ENCODE measurements at places on chromosomes 16 and 17.

GRCh38 chr16:704552-705380 lies 835 bp downstream of the FBXL16 start:
- no peak for DNase-seq

DNA sequence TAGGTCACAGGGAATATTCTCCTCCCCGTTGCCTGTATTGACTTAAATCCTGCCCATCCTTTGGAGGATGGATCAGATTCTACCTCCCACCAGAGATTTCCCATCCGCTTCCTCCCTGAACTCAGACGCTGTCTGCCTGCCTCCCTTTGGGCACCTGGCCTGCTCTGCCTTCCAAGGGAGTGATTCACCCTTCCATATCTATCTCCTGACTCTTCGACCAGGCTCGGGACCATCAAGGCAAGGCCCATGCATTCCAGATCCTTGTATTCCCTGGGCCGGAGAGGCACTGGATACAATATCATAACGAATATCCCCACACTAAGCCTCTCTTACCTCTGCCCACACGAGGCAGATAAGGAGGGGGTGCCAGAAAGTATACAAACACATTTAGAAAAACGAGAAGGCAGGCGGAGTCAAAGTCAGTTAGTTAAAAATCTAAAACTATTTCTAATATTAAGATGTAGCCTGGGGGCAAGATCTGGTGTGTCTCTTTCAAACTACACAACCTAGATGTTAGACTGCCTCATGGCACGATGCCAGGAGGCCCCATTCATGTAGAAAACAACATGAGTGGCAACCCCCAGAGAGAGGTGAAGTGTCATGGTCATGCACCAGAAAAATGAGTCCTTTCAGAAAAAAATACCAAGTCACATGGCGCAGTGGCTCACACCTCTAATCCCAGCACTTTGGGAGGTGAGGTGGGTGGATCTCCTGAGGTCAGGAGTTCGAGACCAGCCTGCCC lies 9.2 kb downstream of the PMP22 start:
- DNase-seq, result no peak

DNA sequence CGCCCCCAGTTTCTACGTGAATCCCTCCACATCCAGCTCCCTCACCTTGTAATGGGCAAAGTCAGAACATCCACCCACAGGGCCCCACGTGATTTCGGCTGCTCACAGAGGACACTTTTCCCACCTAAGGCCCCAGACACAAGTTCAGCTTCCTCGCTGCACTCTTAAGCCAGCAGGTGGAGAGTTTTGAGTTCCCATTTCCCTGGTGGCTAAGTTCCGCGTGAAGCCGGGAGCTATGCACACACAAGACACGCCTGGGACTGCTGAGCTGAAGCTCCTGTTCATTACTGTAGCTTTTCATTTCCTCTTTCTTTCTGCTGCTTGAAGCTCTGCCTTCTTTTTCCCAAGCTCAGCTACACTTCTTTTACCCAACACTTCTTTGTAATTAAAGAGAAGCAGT lies 273.8 kb downstream of the NPIPA8 start:
- DNase-seq, result no peak

DNA sequence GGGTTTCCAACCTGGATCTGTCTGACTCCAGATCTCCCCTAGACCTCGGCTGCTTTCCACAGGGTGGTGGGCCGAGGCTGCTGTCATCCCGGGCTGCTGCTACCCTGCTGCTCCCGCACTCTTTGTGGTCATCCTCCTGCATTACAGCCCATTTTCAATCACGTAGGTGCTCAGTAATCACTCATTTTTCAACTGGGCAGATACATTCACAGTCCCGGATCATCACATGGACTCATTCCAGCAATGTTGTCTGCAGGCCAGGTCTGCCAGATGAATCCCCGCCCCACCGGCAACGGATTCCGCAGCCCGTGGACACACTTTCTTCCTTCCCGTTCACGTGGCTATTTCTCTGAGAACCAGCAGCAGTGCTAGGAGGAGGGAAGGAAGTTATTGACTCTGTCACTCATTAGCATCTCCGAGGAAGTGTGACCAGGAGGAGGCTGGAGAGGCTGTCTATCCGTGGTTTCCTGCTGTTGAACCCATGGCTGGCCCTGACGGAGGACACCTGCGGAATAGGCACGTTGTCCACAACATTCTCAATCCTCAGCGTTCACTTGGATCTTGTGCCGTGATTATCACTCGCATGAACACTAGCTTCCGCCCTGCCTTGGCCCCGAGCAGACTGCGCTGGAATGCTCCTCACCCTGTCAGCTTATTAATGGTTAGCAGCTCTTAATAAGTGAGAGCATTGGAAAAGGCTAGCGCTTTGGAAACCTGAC lies 14.7 kb upstream of the ZCCHC14 start:
- no peak for DNase-seq

DNA sequence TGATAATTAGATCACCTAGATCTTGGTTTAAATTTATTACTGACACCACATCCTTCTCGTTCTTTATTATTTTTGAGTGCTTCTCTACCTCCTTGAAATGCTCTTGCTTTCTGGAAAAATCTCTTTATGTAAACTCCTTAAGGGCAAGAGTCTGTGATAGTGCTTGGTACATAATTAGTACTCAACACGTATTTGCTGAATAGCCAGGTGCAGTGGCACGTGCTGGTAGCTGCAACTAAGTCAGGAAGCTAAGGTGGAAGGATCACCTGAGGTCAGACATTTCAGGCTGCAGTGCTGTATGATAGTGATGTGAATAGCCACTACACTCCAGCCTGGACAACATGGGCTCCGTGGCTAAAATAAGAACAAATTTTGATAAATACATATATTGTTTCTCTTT lies 63.0 kb downstream of the PPM1E start:
- DNase-seq, result no peak

DNA sequence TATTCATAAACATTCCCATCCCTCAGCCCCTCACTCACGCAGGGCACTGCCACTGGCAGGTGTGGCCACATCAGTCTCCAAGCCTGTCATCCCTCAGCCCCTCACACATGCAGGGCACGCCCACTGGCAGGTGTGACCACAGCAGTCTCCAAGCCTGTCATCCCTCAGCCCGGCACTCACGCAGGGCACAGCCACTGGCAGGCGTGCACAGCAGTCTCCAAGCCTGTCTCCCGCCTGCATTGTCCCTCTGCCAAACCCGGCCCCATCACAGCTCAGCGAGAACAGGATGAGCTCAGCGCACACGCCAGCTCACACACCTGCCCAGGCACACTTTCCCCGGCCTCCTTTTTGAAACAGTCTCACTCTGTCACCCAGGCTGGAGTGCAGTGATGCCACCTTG lies 11.4 kb upstream of the KREMEN2 start:
- no peak for DNase-seq
